ENCODE measurements at places on chromosomes 7 and 10.
A peak's percentile ranks its signal among the peaks of the same experiment; 100 is the strongest.

DNA sequence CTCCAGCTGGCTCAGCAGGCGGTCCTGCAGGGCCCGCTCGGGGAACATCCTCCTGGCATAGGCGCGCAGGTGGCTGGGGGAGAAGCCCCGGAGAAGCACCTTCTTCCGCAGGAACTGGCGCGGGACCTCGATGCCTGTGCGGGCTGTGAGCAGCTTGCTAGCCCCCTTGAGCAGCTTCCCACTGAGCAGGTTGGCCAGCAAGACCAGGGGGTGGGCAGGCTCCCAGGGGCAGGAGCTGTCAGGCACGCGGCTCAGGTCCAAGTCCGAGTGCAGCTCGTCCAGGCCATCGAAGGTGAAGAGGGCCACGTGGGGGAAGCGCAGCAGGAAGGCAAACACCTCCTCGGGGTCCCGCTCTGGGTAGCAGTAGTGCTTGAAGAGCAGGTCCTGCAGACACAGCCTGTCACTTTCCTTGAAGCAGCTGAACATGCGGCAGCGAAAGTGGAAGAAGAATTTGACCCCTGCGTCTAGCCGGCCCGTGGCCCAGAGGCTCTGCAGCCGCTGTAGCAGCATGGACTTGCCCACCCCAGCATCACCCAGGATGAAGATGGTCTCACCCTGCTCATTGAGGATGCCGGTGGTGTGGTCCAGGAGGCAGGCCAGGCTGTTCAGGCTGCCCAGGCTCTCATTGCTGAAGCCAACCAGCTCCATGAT lies 26.2 kb downstream of the NOD1 start:
- DNase-seq: no peak

DNA sequence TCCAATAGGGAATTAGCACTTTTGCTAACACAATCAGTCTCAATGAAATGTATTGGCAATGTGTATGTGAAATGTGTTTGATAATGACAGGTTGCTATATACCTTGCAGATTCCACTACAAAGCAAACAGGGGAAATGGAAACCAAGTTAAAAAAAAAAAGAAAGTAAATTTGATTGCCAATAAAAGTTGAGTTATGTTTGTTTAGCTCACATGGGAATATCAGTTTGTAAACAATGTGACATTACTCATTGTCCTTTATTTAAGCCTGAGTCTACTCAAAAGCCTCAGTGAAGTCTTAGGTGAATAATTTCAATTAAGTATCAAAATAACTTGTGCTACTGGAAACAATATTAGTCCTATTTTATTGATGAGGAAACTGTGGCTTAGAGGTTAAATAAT lies 285.2 kb downstream of the CACNA2D1 start:
- no peak for DNase-seq

- peak; percentile 46 for DNase-seq
Observed at GRCh38 chr10:63633677-63634487, 112.7 kb downstream of the REEP3 start.

DNA sequence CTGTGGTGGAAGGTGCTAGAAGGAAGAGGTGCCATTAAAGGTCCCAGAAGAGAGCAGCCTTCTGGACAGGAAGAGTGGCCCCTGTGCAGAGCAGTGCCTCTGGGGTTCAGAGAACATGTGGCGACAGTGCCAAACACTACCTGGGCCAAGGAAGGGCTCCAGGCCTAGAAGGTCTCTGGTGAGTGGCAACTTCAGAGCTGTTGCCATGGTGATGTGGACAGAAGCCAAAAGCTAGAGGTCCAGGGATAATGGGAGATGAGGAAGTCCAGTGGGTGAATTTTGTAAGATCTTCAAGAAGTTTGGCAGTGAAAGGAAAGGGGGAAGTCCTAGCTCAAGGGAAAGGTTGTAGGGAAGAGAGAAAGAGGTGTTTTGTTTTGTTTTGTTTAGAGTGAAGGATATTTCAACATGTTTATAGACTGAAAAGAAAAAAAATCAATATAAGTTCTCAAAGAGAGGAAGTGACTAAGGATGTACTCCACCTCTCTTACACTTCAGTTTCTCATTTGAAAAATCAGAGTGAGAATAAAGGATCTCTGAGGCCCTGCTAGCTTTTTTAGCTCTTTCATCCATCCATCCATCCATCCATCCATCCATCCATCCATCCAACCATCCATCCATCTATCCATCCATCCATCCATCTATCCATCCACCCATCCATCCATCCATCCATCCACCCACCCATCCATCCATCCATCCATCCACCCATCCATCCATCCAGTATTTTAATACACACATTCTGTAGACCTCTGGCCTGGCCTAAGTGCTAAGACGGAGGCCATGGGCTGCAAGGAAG lies 77.1 kb upstream of the DUSP5 start:
- DNase-seq: peak; percentile 83

DNA sequence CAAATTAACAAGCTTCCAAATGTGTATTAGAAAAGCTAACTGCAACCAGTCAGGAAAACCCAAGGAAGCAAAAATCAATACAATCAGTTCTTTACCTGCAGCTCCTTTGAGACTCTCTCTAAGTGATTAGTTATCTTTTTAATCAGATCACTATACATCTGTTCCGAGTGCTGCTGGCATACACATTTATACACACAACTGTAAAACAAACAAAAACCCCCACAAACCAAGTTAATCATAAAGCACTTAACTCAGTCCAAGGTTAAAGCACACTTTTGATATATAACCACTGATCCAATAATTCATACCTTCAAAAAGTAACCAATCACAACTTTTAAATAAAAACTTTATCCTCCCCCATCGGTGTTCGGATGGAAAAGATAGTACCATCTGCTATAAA lies 25.6 kb downstream of the CACUL1 start:
- no peak for DNase-seq

Data from bronchial epithelial cell (primary cell).